ENCODE measurements at places on chromosomes 2 and 18.

DNA sequence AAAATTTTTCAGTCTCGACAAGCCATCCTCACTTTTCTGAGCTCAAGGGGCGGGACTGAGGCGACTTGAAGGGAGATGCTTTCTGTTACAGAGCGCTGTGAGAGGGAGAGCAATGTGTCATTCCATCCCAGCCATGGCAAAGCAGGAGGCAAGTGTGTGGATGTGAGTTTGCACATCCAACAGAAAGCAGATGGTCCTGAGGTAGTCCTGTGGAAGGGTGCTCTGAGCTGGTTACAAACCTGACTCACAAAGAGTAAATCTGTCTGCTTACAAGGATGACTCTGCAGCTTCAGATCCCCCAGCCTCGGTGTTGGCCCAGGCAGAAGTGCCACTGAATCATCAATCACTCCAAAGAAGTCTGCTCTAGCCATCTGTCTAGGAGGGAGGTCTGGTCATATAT, 482.0 kb upstream of the DCC start:
- no peak for DNase-seq

GRCh38 chr2:69683170-69683971, 39.8 kb upstream of the AAK1 start:
- DNase-seq = no peak

DNA sequence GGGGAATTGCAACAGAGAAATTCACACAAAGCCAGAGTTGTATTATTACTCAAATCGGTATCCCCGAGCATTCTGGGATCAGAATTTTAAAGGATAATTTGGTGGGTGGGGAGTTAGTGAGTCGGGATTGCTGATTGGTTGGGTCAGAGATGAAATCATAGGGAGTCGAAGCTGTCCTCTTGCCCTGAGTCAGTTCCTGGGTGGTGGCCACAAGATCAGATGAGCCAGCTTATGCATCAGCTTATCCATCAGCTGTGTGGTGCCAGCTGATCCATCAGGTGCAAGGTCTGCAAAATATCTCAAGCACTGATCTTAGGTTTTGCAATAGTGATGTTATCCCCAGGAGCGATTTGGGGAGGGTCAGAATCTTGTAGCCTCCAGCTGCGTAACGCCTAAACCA, 34.3 kb upstream of the ITM2C start:
- no peak for DNase-seq

DNA sequence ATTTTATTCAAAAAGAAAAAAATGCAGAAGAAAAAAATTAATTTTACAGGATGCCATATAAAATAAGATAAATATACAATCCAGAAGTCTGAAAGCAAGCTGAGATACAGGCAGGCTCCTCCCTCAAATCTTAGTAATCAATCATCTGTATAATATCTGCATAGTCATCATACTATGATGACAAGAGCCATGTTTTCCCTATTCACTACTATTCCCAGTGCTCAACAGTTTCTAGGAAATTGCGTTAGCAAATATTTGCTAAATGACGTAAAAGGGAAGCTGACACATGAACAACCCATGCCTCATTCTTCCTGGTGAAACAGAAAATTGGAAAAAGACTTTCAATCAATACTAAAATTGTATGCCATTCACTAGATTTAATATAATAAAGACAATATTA, 793.2 kb downstream of the SUCLG1 start:
- no peak for DNase-seq

GRCh38 chr18:23538870-23539269, 35.6 kb downstream of the RMC1 start:
- DNase-seq = no peak

DNA sequence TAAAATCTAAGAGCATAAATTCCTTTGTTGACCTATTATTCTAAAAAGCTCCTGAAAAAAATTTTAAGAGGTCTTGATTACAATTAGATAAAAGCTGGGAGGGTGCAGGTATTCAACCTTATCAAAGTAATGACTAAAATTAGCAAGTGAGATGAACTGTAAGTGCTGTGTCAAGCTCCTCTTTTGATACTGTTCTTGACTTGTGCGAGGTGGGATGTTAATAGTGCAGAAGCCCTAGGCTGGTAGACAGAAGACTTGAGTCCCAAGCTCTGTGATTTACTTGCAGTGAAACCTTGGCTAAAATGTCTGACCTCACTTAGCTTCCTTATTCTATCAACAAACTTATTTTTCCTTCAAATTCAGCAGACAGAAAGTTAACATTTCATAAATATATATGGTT, 637.5 kb downstream of the DSC3 start:
- no peak for DNase-seq

DNA sequence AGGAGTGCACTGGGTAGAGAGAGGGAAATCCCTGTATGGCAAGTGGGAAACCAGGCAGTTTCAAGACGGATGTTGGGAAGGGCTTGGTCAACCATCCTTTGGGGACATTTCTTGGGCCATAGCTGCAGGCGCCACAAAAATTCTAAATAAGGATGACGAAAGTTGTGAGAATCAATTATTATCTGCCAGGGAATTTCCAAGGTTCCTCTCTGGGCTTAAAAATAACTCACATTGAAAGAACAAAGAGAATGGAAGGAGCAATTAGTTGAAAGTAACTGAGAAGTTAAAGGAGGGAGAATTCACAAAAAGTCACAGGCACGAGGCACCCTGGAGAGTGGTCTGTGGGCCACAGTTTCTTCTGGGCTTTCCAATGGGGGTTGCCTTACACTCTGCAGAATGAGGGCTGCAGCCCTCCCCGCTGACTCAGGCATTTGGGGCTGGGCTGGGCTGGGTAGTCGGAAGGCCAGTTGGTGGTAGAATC, 195.7 kb downstream of the SMAD7 start:
- no peak for DNase-seq

DNA sequence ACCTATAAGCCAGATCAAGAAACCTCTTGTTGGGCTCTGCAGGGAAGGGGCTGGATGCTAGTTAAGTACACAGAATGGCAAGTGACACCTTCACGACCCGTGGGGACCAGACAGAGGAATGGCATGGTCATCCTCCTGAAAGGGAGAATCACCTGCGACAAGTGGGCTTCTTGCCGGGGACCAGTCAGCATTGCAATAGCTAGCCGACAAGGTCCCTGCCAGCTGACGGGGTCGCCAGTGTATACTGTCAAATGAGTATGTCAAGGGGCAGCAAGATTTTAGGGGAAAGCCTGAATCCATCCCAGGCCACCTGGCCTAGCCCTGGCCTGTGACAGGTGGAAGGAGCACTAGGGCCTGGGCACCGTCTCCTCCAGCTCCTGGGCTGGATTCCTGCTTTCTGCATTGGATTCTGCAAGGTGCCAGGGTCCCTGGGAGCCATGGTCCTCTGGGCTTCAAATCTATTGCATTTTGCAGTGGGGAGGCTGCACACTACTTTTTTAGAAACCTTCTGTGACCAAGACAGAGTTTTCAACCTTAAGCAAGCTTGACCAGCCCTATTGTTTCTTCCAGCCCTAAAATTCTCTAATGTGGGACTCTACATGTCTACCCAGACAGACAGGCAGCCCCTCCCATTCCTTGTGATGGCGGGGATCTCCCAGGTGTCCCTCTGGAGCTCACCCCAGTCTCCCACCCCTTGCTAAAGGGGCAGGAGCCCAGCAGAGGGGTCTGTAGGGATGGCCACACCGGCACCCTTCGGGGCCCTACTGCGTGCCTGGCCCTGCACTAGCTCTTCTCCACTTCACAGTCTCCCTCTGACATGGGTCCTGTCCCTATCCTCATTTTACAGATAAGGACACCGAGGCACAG, 178.5 kb downstream of the GLI2 start:
- DNase-seq = no peak

GRCh38 chr2:134772493-134773169, 53.8 kb upstream of the TMEM163 start:
- DNase-seq = no peak

- DNase-seq = no peak
Observed at GRCh38 chr18:62672600-62672999, 42.7 kb upstream of the PHLPP1 start.

DNA sequence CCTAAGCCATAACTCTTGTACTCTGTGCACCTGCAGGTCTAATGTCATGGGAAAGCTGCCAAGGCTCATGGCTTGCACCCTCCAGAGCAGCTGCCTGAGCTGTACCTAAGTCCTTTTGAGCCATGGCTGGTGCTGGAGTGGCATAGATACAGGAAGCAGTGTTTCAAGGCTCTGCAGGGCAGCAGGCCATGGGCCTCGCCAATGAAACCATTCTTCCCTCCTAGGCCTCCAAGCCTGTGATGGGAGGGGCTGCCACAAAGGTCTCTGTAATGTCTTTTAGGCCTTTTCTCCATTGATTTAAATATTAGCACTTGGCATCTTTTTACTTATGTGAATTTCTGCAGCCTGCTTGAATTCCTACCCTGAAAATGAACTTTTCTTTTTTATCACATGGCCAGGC, 108.5 kb downstream of the PTH2R start:
- DNase-seq = no peak

GRCh38 chr18:49631146-49631866, 69.4 kb downstream of the LIPG start:
- no peak for DNase-seq

DNA sequence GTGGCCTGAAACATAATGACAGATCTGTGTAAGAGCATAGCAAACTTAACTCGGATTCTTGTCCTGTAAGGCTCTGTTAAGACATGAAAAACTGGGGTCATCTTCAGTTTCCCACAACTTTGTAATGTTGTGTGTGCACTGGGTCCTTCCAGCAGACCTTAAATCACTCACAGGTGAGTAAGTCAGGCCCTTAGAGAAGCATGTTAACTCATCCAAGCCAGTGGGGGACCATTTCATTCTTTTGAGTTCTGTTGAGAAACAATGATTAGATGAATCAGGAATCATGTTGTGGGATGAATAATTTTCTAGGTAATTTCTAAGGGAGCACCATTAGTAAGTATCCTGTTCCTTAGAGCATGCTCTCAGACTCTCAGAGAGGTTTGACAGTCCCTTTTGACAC, 167.1 kb downstream of the ESCO1 start:
- DNase-seq = no peak

GRCh38 chr2:98487806-98488189, 43.1 kb downstream of the INPP4A start:
- DNase-seq = no peak
